Activated CD8-positive, alpha-beta memory T cell treated with anti-CD3 and anti-CD28 coated beads, Interleukin-2, amount 10 ng/mL, durations not matched to agents 7 days and 5 days (primary cell): ENCODE measurements at places on chromosomes 7 and 10. TPM values are rescaled to one million over a fixed set of nuclear protein-coding genes. Genes with fewer than 3 reads are reported as not detected.

MMD2 gene
- not detected for total RNA-seq

VSTM4 gene
- total RNA-seq, result not detected

MOGAT3 gene
- not detected for total RNA-seq

ATG9B gene
- total RNA-seq, result 3.4 TPM
